ENCODE measurements at places on chromosomes 1 and 21.
A peak's percentile ranks its signal among the peaks of the same experiment; 100 is the strongest.

DNA sequence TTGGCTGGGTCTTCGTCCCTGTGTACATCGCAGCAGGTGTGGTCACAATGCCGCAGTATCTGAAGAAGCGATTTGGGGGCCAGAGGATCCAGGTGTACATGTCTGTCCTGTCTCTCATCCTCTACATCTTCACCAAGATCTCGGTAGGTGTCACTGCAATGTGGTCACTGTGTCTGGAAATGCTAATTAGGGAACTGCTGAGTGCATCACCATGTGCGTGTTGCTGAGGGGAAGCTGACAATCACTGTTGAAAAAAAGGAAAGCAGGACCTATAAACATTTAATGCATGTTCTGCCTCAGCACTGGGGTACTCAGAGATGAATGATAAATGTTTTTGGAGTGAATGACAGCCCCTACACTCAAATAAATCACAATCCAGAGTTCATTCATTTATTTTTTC is 6.8 kb downstream of the SLC5A9 start:
- no peak for DNase-seq

GRCh38 chr1:176206006-176206960 is 803 bp downstream of the COP1 start:
- DNase-seq, result no peak

DNA sequence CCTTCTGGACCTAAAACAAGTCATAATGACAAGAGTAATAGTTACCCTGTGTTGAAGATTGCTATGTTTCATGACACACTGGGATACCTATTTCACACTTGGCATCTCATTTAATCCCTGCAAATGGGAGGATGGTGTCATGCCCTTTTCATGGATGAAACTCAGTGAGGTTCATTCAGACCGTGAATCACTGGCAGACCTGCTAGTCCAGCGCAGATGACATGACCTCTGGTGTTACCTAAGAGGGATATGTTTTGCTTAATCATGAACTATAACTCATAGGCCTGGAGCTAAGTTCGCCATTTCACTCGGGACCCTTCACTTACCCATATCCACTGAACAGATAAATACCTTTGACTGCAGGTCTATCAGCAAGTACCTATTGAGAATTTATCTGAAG is 286.6 kb upstream of the FMN2 start:
- no peak for DNase-seq

- DNase-seq, result no peak
These were observed 25.6 kb upstream of the POGK start for GRCh38 chr1:166813508-166814223.

- peak; percentile 37 for DNase-seq
These were observed 1.4 kb downstream of the MAGI3 start for GRCh38 chr1:113391649-113392271.

GRCh38 chr1:40381268-40382107 is 8.0 kb downstream of the SMAP2 start:
- peak; percentile 64 for DNase-seq

DNA sequence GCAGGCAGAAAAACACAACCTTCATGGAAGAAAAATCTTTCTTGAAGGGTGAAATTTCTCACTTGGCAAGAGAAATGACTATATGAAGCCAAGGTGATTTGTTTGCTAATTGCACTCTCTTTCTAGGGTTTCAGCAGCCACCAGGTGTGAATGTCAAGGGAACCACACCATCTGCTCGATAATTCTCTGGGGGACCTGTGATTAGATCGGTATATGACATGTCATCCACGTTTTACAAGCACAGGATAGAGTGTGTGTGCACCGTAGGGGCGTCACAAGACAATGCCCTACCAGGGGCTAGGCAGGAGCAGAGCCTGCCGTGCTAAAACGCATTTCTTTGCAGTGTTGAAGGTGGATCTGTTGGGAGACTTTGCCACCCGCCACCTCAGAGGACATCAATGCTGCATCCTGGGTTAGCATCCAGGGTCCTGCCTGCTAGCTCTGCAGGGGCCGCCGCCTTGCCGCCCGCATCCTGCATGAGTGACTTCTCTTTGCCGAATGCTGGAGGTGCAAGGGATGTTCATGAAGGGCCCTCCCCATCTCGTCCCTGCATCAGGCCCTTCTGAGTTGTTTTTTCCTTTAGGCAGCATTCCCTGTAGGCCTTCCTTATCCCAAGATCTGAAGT is 37.8 kb upstream of the CCSAP start:
- DNase-seq, result no peak

DNA sequence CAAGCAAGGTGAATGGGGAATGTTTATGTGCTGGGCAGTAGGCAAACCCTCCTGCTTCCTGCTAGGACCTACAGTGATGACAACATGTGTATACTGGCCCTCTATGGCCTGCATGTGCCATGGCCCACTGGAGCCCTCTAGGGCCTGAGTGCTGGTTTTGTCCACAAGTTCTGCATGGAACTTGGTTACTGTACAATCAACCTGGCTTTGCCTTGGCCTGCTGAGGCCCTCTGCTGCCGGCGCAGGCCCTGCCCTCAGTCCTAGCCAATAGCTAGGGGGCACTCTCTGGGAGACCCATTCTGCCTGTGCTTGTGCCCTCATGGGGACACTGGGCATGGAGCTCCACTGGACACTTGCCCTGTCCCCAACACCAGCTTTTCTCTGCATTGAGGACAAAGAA is 138.6 kb upstream of the NGF start:
- DNase-seq, result no peak

DNA sequence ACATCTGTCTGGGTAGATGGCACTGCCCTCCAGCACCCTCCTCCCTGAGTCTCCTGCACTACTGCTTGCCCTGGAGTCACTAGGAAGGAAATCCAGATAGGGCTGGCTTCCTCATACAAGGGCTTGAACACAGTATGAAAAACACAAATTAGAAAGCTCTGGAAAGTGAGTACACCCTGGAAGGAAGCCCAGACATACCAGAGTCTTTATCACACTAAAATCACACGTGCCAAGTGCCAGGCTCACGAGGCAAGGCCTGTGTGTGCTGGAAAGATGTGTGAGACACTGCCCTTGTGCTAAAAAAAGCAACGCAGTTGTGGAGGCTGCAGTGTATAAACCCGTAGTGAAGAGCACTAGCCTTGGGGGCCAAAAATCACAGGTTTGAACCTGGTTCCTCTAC is 28.3 kb upstream of the S100A7 start:
- no peak for DNase-seq

GRCh38 chr1:148372731-148373130 is 110.4 kb downstream of the PPIAL4G start:
- DNase-seq, result peak; percentile 75

GRCh38 chr1:193568512-193568911 is 382.1 kb upstream of the B3GALT2 start:
- DNase-seq, result no peak

DNA sequence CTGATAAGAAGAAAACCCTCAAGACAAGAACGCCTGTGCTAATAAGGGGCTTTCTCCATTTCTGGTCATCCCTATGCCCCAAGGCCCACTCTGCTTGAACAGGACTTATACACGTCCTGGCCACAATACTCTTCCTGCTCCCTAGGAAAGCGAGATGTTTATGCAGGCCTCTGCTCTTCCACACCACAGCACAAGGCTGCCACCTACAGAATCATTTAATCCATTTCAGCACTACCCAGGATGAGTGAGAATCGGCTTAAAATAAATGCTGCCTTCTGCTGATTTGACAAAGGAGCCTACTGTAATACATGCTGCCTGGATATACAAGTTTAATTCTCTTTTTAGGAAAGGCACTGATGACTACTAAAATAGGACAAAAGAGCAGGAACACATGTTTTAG is 29.4 kb downstream of the FRRS1 start:
- DNase-seq, result no peak

DNA sequence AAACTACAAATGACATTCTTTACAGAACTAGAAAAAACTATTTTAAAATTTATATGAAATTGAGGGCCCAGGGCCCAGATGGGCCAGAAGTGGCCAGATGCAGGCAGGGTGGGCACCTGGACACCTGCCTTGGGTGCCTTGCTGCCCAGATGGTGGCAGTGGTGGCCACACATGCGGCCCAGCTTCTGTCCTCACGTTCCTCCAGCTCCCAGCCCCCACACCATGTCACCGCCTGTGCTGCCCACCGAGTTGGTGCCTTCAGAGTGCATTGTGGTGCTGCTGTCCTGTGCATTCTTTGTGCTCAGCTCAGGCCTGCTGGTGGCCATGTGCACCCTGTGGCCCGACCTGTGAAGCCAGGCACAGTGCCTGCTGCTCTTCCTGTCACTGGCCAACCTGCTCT is 216.8 kb upstream of the CXADR start:
- no peak for DNase-seq

DNA sequence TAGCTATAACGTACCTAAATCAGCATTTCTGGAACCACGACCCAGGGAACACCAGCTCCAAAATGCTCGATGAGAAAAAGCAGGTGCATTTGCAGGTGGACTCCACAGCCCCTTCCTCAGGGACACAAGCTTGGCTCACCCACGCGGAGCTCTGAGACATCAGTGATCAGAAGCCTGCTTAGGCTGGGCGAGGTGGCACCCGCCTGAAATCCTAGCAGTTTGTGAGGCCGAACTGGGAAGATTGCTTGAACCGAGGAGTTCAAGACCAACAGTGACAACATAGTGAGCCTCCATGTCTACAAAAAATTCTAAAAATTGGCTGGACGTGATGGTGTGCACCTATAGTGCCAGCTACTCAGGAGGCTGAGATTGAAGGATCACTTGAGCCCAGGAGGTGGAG is 2.5 kb upstream of the TSPEAR start:
- no peak for DNase-seq

DNA sequence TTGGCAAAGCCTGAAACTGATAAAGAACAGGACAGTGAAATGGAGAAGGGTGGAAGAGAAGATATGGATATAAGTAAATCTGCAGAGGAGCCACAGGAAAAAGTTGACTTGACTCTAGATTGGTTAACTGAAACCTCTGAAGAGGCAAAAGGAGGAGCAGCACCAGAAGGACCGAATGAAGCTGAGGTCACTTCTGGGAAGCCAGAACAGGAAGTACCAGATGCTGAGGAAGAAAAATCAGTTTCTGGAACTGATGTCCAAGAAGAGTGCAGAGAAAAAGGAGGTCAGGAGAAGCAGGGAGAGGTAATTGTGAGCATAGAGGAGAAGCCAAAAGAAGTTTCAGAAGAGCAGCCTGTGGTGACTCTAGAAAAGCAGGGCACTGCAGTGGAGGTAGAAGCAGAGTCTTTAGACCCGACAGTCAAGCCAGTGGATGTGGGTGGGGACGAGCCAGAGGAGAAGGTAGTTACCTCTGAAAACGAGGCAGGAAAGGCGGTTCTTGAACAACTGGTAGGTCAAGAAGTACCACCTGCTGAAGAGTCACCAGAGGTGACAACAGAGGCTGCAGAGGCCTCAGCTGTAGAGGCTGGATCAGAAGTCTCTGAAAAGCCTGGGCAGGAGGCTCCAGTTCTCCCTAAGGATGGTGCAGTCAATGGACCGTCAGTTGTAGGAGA is 16.3 kb downstream of the CCDC17 start:
- no peak for DNase-seq
